NCI-H2029 treated with DMSO at 0.1 percent for 48 hours (cell line): ENCODE measurements at places on chromosomes 6 and 20.

GRCh38 chr20:51116765-51117686 is 94.1 kb upstream of the KCNG1 start:
- DNase-seq, result no peak

DNA sequence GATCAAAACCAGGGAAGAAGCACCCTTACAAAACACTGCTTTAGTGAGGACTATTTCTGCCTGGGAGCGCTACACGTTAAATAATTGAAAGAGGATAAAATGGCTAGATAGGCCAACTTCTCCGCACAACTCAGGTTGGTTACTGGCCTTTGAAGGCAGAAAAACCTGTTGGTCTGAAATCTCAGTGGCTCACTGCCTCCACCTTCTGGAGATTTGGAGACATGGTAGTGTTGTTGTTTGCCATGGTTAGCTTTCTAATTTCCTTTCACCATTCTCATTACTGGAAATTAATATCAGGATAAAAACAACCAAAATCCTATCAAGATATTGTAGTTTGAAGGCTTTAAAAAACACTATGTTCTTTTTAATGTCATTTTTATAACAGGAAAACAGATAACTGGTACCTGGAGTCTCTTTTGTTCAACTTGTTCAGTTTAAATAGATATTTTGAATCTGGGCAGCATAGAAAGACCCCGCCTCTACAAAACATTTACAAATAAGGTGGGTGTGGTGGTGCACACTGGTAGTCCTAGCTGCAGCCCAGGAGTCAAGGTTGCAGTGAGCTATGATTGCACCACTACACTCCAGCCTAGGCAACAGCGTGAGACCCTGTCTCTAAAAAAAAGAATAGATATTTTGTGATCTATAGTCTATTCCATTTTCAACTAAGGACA is 27.5 kb upstream of the BCLAF1 start:
- peak; percentile 5 for DNase-seq

DNA sequence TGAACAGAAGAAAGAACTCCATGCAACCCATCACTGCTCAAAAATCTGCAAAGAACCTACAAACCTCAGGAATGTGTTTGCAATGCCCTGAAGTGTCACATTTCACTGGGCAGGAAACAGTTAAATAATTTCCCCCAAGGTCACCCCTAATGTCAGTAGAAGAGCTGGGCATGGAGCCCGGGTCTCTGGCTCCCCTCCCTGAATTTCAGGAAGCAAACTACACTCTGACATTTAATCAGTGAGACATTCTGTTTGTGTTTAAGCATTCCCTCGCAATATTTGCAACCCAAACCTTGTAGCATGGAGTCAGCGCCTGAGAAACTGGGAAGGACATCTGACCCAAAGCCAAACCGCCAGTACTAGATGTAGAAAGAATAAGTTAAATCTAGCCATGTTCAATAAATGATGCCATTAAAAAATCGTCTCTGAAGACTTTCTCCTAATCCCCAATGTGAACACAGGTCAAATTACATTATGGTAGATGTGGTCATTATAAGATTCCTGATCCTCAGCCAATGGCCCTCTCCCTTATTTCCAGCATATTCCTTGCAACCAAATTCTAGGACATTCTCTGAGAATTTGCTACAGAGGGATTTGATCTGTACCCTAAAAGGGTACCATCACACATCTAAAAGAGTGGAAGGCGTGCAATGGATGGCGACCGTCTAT is 91.2 kb upstream of the ADTRP start:
- DNase-seq, result no peak

- no peak for DNase-seq
Observed at GRCh38 chr6:9484091-9484490, 930.8 kb downstream of the TFAP2A start.

GRCh38 chr20:11791835-11792567 is 125.7 kb upstream of the BTBD3 start:
- DNase-seq, result no peak

DNA sequence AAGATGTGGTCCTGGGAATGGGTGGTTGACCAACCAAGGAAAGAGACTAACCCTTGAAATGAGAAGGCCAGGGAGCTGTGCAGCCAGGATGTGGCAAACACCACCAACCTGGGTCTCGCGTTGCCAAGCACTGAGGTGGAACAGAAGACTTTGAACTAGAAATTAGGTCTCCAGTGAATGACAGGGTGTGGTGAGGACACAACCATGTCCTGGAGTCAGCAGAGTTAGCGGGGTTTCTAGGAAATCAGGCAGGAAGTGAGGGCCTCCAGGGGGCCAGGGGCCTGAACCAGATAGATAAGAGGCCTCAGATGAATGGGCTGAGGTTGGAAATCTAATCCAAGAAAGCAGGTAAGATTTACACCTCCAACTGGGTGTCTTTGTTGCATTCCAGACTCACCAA is 353.3 kb upstream of the ARID1B start:
- no peak for DNase-seq

GRCh38 chr6:14468647-14469321 is 351.2 kb downstream of the CD83 start:
- no peak for DNase-seq

GRCh38 chr6:32637883-32638282 is 677 bp downstream of the HLA-DQA1 start:
- no peak for DNase-seq

- DNase-seq, result no peak
Observed at GRCh38 chr6:153727885-153728284, 311.2 kb upstream of the OPRM1 start.

DNA sequence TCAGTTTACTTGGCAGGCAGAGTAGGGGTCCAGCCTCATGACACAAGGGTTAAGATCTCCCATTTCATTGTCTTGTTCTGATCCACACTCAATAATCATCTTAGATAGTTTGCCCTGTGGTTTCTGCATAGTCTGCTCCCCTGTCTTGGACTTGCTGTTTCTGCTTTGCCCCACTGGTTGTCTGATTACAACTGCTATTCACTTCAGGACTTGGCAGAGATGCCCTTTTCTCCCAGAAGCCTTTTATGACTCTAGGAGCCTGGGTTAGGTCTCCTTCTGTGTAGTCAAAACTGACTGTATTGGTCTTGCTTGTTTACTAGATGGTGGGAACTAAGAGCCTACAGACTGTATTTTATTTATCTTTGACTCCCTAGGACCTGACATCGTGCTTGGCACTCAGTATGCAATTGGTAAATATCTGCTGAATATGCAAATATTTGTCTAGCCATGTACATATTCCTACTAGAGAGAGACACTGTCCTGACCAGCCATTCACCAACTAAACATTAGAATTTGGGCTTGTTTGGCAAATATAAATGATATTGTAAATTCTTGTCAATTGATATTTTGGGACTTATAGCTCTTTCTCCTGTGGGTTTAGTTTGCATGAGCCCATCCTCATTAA is 165.9 kb upstream of the KCNK16 start:
- DNase-seq, result no peak
